ENCODE measurements at places on chromosomes 6 and 20.

GRCh38 chr6:63597141-63598048 is 25.1 kb downstream of the LOC128125822 start:
- no peak for DNase-seq

DNA sequence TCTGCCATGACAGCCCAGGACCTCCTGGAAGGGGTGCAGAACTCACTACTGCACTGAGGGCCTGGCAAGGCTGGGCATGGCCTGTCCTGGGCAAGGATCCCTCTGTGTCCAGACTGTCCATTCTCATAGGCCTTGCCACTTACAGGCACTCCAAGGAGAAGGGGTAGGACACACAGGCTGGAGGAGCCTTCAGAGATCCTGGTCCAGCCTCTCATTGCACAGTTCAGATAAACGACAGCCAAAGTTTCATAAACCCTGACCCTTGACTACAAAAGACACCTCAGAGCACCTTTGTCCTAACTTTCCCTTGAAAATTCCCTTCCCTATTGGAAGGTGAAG is 19.6 kb downstream of the TGM3 start:
- no peak for DNase-seq

GRCh38 chr6:82568290-82568993 is 204.8 kb downstream of the TPBG start:
- DNase-seq: no peak

GRCh38 chr6:62236784-62237183 is 49.2 kb downstream of the KHDRBS2 start:
- DNase-seq: no peak

GRCh38 chr6:139060332-139060731 is 31.8 kb downstream of the ABRACL start:
- DNase-seq: no peak

- no peak for DNase-seq
These were observed 557.5 kb upstream of the NOX3 start for GRCh38 chr6:156013155-156013554.

GRCh38 chr6:147554281-147554680 is 45.8 kb downstream of the SAMD5 start:
- DNase-seq: no peak

GRCh38 chr20:54431156-54431944 is 44.0 kb upstream of the DOK5 start:
- DNase-seq: no peak

- no peak for DNase-seq
These were observed 3.1 kb downstream of the NTSR1 start for GRCh38 chr20:62711703-62712101.

- DNase-seq: no peak
These were observed 17.1 kb downstream of the XKR7 start for GRCh38 chr20:31984981-31985471.

- no peak for DNase-seq
These were observed 191.6 kb upstream of the THBS2 start for GRCh38 chr6:169445227-169445626.

GRCh38 chr6:21494505-21494904 is 99.0 kb upstream of the SOX4 start:
- DNase-seq: no peak

- DNase-seq: no peak
These were observed 91.0 kb downstream of the PKHD1 start for GRCh38 chr6:51996296-51996947.

GRCh38 chr6:145067430-145067829 is 667.9 kb downstream of the EPM2A start:
- no peak for DNase-seq

- DNase-seq: no peak
These were observed 82.4 kb downstream of the SLC2A10 start for GRCh38 chr20:46791722-46792416.

- no peak for DNase-seq
These were observed 242.5 kb downstream of the TTLL2 start for GRCh38 chr6:167567142-167568033.

GRCh38 chr6:101450901-101451300 is 57.4 kb downstream of the GRIK2 start:
- DNase-seq: no peak

- DNase-seq: peak; percentile 51
These were observed 205.6 kb upstream of the RIN2 start for GRCh38 chr20:19552221-19553180.

DNA sequence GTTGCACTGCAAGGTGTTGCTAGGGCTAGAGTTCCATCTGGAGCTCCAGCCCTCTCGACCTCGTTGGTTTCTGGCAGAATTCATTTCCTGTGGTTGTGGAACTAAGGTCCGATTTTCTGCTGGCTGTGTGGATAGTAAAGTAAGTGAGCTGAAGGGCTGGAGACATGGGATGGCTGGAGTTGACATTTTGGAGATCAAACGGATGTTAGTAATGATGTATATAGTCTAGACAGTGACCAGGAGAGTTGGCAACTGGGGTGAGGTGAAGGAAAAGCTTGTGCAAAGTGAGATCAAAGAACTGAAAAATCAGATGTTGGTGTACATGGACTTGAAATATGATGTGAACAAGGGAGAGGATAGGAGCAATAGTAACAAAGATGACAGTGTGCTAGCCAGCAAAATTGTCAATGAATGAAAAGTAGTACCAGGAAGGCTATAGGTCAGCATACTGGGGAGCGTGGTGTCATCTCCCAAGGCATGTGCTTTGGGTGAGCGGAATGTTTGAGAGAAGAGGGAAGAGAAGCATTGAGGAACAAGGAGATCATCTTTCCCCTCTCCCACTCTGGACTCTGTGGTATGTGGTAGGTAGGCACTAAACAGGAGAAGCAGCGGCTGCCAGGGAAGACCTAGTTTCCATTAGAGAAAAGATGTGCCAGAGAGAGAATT is 7.8 kb downstream of the QRSL1 start:
- no peak for DNase-seq

GRCh38 chr20:4546786-4547185 is 174.9 kb upstream of the PRND start:
- DNase-seq: no peak

GRCh38 chr6:6883011-6883410 is 224.8 kb upstream of the RREB1 start:
- DNase-seq: no peak

DNA sequence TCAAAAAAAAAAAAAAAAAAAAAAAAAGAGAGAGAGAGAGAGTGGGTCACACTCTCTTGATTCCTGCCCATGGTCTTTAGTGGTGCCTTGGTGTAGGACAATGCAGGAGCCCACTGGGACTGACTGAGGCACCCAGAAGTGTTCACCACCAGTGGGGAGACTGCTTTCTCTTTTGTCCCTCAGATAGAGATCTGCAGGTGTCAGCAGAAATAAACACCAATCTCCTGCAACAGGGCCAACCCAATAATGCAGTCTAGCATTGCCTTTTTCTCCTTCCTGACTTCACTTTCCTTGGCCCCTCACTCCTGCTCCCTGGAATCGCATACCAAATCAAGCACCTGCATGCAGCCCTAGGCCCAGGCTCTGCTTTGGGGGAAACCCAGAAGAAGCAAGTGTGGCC is 39.0 kb upstream of the CCDC28A start:
- no peak for DNase-seq

DNA sequence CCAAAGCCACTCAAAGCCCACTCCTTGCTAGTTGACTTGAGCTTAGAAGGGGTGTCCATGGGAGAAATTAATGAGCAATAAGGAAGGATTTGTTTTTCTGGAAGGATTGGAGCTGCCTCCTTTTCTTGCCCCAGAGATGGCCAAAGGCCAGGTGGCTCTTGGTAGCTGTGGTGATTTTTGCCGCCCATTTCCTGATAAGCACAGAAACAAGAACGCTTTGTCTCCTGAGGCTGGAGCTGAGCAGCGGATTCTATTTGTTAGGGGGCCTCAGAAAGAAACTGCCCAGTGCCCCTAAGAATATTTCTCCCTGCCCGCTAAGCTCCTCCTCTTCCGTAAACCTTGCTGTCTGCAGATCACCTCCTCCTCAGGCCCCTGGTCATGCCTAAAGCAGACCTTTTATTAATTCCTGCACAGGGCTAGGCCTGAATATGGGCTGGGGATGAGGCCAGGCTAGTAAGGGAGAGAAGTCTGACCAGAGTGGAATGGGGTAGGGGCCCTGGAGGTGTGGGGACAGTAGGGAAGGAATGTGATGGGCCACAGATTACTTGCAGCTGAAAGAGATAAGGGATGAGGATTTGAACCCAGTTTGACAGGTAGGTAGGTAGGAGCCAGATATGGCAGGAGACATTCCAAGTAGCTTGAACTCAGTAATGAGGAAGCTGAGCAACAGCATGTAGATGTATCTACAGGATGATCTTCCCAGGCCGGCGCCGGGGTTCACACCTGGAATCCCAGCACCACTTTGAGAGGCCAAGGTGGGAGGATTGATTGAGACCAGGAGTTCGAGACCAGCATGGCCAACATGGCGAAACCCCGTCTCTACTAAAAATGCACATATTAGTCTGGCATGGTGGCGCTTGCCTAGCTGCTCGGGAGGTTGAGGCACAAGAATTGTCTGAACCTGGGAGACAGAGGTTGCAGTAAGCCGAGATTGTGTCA is 71.2 kb upstream of the NAA20 start:
- DNase-seq: peak; percentile 59

- no peak for DNase-seq
These were observed 5.1 kb downstream of the SOX4 start for GRCh38 chr6:21598674-21599023.

DNA sequence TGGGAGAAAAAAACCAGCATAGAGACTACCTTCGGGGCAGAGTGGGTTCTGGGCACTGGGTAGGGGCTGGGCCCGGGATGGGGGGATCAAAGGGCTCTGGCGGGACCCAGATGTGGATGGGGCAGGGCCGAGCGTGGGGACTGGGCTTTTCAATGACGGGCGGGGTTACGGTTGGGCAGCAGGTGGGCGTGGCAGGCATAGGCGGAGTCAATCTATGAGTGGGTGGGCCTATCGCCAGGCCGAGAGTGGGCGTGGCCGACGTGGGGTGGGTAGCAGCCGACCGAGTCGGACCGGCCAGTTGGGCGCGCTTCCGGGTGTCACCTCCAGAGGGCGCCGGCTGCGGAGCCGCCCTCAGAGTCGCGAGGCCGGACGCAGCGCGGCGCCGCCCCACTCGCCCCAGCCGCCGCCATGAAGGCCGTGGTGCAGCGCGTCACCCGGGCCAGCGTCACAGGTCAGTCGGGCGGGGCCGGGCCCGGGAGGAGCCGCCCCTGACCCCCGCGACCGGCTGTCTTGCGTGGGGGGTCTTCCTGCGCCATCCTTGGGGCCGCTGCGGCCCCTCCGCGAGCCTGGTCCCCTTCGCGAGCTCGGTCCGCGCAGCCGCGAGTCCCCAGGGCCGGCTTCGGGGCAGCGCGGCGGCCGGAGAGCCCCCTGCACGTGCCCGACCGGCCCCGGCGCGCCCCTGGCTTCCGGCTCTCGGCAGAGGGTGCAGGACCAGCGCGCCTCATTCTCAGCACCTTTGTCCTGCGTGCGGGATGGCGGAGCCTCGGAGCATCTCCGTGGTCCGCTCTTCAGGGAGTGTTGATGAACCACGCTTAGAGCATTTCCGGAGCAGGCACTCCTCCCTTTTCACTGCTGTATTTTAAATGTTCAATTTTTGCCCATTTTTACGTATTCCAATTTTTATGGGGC is at the start of gene DTD1:
TSS of gene DTD1 (plus strand) at position 390 of the 909 bp plus-strand sequence. CDS start at position 409, 19 bp downstream.
- DNase-seq: peak; percentile 90

DNA sequence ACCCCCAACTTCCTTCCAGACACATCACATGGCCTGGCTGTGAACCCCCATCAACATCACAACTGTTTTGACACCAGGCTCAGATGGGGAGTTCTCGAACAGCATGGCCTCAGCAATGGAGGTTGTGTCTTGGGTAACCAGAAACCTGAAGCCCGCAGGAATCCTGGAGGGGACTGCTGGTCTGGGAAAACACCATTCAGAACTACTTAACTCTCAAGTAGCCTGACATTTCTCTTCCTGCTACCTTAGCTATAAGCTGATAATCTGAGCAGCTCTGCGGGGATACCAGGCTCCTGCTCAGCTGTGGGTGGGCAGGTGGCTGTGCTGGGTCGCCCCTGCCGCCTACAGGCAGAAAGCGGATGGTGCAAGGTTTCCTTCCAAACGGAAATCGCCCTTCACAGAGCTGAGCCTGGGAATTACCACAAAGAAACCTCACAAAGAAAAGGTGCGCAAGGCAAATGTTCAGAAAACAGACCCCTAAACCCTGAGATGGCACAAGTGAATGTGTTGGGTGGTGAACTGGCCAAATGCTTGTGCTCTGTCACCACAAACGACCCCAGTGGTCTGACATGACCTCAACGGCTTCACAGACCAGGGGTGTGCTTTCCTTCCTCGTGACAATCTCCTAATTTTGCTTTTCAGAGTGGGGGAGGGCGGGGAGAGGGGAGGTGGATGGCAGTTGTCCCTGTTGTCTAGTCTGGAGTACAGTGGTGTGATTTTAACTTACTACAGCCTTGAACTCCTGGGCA is 29.5 kb downstream of the SNX5 start:
- peak; percentile 55 for DNase-seq

DNA sequence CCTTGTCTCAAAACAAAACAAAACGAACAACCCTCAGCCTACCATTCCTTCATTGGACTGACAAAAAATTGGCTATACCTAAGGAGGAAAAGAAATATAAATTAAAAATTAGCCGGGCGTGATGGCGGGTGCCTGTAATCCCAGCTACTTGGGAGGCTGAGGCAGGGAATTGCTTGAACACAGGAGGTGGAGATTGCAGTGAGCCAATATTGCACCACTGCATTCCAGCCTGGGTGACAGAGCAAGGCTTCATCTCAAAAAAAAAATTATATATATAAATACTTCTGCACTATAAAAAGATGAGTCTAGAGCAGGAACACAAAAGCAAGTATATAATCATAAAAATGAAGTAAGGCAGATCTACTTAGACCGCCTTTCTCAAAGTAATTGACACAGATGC is 109.8 kb downstream of the CRYBG1 start:
- no peak for DNase-seq

DNA sequence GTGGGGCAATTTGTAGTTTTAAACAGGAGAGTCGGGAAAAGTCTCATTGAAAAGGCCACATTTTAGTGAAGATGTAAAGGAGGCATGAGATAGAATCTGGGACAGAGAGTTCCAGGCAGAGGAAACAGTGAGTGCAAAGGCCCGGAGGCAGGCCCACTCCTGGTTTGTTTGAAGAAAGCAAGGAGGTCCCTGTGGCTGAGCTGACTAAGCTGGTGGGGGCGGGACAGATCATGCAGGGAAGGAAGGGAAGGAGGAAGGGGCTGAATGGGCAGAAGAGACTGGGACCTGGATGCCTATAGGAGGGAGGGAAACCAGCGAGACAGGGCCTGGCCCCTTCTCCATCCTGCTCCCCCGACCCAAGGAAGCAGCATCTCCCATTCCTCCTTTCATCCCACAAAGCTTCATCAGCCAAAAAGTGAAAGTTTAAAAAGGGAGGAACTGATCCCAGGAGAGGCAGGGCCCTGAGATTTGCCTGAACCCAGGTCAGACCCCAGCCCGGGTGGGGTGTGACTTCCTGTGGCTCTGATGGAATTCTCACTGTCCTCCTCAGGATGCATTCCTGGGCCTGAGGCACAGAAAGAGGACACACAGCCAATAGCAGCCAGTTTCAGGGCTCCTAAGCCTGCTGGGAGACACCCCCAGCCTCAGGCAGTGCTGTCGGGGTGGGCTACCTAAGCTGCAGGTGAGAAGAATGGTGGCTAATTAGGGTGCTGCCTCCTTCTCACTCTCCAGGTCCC is 54.2 kb upstream of the SIRPA start:
- no peak for DNase-seq

GRCh38 chr6:36546308-36546919 is 865 bp downstream of the STK38 start:
- DNase-seq: no peak

GRCh38 chr20:41697861-41698559 is 79.8 kb upstream of the CHD6 start:
- DNase-seq: no peak

All from prostate gland (tissue), 2 donors.